GM12891 (cell line): ENCODE measurements at places on chromosomes 6 and 20.

DNA sequence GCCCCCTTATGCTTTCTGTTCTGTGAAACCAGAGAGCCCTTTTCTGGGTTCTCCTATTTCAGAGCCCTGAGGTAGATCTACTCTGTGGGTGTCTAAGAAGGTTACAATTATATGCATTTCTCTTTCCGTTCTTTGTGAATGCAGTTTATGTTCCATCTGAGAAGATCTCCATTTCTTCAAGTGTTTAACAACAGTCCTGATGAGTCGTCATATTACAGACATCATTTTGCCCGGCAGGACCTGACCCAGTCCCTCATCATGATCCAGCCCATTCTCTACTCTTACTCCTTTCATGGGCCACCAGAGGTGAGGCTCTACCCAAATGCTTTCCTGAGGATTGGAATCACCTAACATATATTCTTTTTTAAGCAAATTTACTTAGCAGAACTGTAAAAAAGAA lies 18.8 kb upstream of the SMIM26 start:
- DNase-seq, result no peak

GRCh38 chr20:32966881-32967781 lies 37.1 kb downstream of the SUN5 start:
- no peak for DNase-seq

DNA sequence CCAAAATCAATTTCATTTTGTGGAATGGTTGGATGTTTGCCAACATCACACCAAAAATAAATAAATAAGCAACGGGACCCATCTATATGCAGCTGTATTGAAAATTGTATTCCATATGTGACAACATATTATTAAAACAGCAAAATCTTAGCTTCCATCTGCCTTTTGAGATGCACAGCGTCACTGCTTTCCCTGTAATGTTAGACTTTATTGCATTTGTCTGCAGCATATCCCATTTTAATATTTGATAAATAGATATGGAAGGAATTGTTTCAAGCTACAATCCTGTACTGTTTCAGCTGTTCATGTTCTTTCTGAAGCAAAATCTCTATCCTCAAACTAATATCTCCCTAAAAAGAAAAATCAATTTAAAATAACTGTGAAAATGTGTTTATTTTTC lies 509.1 kb downstream of the PKHD1 start:
- no peak for DNase-seq

- no peak for DNase-seq
These were observed 843 bp upstream of the HEY2 start for GRCh38 chr6:125748406-125749172.

GRCh38 chr6:35267446-35267845 lies 7.9 kb downstream of the ZNF76 start:
- DNase-seq, result no peak
